ENCODE measurements at places on chromosomes 2 and 18.

DNA sequence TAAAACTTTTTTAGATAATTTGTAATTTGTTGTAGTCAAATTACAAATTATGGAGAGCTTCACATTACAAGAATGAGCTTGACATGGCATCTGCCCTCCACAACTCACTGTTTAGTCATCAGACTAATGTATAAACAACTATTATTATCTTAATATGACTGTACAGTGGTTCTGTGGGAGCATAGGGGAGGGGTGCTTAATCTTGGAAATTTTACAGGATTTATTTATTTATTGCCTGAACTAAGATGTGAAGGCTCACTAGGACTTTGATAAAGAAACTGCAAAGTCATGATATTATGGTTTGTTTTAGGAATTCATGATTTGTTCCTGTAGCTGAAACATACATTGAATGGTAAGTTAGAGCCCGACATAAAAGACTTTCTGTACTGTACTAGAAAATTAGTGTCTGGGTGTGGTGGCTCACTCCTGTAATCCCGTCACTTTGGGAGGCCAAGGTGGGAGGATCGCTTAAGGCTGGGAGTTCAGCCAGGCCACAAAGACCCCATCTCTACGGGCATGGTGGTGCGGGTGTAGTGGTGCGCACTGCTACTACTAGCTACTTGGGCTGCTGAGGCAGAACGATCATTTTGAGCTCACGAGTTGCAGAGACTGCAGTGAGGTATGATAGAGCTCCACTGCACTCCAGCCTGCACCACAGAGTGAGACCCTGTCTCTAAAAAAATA, 2.1 kb downstream of the MARCHF7 start:
- no peak for DNase-seq

DNA sequence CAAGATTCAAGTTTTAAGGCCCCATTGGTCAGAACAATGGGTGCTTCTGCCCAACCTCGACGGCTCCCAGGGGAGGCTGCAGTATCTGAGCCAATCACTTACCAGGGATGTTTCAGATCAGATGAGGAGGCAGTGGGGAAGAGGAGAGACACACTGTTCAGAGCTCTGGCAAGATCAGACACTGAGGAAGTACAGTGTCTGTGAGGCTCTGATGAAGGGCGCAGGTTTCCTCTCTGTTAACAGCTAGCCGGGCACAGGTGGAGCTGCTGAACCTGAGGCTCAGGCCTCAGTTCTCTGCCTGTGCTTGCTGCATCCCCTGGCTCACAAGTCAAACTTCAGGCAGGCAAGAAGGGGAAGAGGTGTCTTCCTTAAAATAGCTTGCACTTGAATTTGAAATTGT, 69.7 kb downstream of the TPO start:
- no peak for DNase-seq

GRCh38 chr2:219542931-219543595, 546 bp downstream of the CHPF start:
- DNase-seq: no peak

- no peak for DNase-seq
These were observed 136.2 kb downstream of the RGPD3 start for GRCh38 chr2:106332054-106332453.

DNA sequence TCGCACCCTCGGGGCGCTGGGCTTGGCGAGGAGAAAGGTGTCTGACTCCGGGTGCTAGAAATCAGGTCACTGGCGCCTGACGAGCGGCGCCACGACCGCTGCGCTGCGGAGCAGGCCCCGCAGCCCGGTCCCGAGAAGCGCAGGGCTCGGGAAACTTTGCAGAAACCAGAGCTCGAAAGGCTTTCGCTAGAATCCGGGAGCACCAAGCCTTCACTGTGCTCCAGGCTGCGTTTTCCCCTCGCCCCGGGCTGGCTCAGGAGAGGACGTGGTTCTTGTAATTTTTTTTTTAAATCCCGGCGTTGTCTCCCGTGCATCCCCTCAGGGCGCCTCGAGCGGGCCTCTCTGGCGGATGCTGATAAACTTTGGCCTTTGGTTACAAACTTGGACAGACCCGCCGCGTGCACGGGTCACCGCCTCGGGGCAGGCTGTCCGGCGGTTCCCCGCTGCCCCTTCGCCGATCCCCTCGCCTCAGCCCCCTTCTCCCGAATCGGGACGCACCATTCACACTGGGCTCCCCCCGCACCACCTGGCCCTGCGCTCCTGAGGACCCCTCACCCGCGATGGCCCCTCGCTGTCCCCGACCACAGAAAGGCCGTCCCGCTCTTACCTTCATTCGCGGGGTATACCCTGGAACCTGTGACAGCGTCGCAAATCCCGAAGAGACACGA, 419 bp downstream of the EPHA4 start:
- DNase-seq: peak; percentile 8

DNA sequence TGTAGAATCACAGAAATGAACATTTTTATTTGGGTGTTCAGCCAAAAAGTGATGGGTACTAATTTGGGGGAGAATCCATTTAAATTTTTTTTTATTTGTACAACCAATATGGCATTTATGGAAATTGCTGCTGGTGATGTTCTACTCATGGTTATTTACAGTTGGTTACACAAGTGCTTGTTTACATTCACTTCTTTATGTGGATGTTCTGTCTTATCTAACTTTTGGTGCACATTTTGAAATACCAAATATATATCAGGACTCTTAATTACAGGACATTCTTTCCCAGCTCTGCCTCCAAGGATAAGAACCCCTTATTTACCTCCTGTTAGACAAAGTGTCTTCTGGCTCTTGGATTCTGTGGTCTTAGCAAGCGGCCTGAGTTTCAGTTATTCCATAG, 35.2 kb downstream of the NEMP2 start:
- no peak for DNase-seq

GRCh38 chr2:26314243-26314642, 31.7 kb upstream of the SELENOI start:
- no peak for DNase-seq

GRCh38 chr18:35463050-35463449, 34.7 kb downstream of the INO80C start:
- peak; percentile 80 for DNase-seq

GRCh38 chr2:168849610-168850009, 40.6 kb downstream of the SPC25 start:
- DNase-seq: peak; percentile 9

GRCh38 chr2:119234021-119235019, 10.7 kb downstream of the STEAP3 start:
- peak; percentile 37 for DNase-seq

GRCh38 chr18:28372186-28372585, 195.3 kb upstream of the CDH2 start:
- no peak for DNase-seq

- DNase-seq: no peak
These were observed 220.3 kb upstream of the NRP2 start for GRCh38 chr2:205461678-205462665.
